Vagina (tissue), 2 donors: ENCODE measurements at places on chromosomes 1 and 21.

GRCh38 chr1:248817065-248817464 is 8.7 kb downstream of the SH3BP5L start:
- H3K36me3 ChIP-seq = peaks cover 55% of the 10 kb centered on the region
- no peaks in the 10 kb centered on the region for H3K27me3 ChIP-seq
- DNase-seq = no peak
- no peak overlapping the region for H3K27ac ChIP-seq

- no peak overlapping the region for H3K27ac ChIP-seq
- no peaks in the 10 kb centered on the region for H3K36me3 ChIP-seq
- H3K27me3 ChIP-seq = no peaks in the 10 kb centered on the region
These were observed 30.2 kb downstream of the TMPRSS2 start for GRCh38 chr21:41477641-41478318.

GRCh38 chr1:246335151-246335550 is 171.9 kb downstream of the SMYD3 start:
- H3K27ac ChIP-seq = no peak overlapping the region
- no peaks in the 10 kb centered on the region for H3K27me3 ChIP-seq
- no peak overlapping the region for H3K4me3 ChIP-seq
- H3K4me1 ChIP-seq = no peaks in the 10 kb centered on the region
- no peaks in the 10 kb centered on the region for H3K36me3 ChIP-seq

- H3K27ac ChIP-seq = no peak overlapping the region
- H3K36me3 ChIP-seq = no peaks in the 10 kb centered on the region
- no peaks in the 10 kb centered on the region for H3K27me3 ChIP-seq
- no peak overlapping the region for H3K4me3 ChIP-seq
These were observed 29.4 kb downstream of the CDK18 start for GRCh38 chr1:205533748-205534443.

DNA sequence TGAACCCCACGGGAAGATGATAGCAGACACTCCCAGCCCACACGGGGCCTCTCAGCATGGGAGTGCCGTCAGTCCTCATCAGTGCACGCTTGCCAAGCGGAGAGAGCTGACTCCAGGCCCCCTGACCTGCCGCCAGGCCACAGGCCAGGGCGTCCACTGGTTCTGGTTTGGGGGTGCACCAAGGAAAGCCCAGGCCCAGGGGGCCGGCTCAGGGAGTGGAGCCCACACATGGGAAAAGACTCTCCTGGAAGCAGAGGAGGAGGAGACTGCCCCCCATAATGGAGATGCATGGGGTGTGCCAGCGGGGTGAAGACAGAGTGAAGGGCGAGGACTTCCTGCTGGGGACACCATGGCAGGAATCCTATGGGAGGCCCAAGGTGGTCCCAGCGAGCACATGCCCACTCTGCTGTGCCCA is 6.4 kb downstream of the TRIM11 start:
- no peaks in the 10 kb centered on the region for H3K27me3 ChIP-seq
- no peak for DNase-seq
- no peak overlapping the region for H3K27ac ChIP-seq
- peaks cover 24% of the 10 kb centered on the region for H3K4me1 ChIP-seq
- no peak overlapping the region for H3K4me3 ChIP-seq
- peaks cover 39% of the 10 kb centered on the region for H3K36me3 ChIP-seq

DNA sequence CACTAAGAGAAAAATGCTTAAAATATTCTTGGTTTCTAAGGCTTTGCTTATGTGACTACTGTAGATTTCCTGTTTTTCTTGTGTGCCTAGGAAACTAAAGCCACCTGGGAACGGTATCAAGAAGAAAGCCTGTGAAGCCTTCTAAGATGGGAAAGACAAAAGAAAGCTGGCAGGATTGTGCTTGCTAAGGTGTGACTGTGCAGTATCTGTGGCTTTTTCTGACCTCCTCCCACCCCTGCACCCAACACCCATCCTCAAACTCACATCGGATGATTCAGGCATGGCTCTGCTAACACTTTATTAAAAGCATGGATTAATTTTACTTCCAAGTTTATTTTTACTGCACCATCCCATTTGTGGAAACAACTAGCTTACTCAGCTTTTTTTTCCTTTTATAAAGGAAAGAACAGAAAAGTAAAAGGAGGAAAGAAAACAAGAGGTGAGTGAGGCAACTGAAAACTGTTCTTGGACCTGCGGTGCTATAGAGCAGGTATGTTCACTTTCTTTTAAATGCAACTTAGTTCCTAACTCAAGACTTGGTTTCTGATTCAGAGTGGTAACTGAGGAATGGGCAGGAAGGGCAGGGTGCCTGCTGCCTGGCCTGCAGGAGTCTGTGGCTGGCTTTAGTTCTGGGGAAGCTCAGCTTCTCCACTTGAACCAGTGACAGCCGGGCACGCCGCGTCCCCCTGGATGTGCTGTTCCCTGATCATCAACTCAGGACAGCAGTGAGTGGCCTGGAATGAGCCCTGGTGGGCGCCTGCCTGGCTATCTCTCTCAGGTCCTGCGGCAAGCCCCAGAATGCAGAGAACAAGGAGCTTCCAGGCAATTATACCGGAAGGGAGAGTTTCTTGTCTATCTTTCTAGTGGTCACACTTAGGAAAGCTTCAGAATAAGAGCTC is at the start of gene GBP6:
TSS of gene GBP6 (plus strand) at position 422 of the 899 bp plus-strand sequence. CDS start 4,493 bp downstream, outside the sequence.
- no peak for DNase-seq
- H3K27me3 ChIP-seq = no peaks in the 10 kb centered on the region
- peaks cover 5% of the 10 kb centered on the region for H3K4me1 ChIP-seq
- H3K4me3 ChIP-seq = no peak within 1 kb of the TSS

GRCh38 chr21:35298757-35299156 is 249.7 kb upstream of the RUNX1 start:
- no peaks in the 10 kb centered on the region for H3K4me1 ChIP-seq
- no peaks in the 10 kb centered on the region for H3K36me3 ChIP-seq
- DNase-seq = no peak
- no peaks in the 10 kb centered on the region for H3K27me3 ChIP-seq

DNA sequence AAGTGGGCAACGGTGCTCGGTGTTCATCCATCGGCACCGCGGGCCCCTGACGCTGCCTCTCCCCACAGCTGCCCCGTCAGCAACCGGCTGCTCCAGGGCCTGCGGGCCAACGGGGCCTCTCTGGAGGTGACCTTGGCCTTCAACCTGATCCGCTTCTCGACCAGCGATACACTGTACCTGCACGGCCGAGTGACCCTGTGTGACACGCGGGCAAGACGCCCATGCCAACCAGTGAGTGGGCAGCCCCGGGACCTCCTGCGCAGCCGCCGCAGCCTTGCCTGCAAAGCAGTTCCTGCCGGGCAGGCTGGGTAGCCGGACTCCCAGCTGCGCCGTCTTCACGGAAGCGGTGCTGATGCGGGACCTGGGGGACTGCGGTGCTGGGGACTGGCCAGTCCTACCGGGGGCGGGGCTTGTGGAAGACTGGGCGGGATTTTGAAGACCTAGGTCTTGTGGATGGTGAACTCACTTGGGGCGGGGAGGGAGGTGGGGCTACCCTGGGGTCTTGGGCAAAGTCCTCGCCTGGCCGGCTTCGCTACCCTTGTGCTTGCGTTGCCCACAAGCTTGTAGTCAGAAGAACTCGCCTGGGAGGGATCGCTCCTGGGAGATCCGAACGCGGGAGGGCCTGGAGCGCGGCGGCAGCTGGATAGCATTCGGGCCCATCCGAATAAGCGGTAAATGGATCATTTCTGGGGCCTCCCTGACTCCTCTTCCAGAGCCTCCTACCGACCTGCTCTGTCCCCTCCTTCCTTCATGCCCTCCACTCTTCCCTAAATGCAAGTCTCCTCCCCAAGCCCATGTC is 8.8 kb upstream of the CEP85 start:
- no peak for DNase-seq
- no peaks in the 10 kb centered on the region for H3K27me3 ChIP-seq
- H3K36me3 ChIP-seq = no peaks in the 10 kb centered on the region
- H3K27ac ChIP-seq = no peak overlapping the region
- H3K4me3 ChIP-seq = peak overlapping the region; percentile 40
- peaks cover 15% of the 10 kb centered on the region for H3K4me1 ChIP-seq

- no peak overlapping the region for H3K27ac ChIP-seq
- DNase-seq = no peak
- no peaks in the 10 kb centered on the region for H3K4me1 ChIP-seq
- no peak overlapping the region for H3K4me3 ChIP-seq
These were observed 67.7 kb upstream of the C1orf87 start for GRCh38 chr1:60141276-60141675.

DNA sequence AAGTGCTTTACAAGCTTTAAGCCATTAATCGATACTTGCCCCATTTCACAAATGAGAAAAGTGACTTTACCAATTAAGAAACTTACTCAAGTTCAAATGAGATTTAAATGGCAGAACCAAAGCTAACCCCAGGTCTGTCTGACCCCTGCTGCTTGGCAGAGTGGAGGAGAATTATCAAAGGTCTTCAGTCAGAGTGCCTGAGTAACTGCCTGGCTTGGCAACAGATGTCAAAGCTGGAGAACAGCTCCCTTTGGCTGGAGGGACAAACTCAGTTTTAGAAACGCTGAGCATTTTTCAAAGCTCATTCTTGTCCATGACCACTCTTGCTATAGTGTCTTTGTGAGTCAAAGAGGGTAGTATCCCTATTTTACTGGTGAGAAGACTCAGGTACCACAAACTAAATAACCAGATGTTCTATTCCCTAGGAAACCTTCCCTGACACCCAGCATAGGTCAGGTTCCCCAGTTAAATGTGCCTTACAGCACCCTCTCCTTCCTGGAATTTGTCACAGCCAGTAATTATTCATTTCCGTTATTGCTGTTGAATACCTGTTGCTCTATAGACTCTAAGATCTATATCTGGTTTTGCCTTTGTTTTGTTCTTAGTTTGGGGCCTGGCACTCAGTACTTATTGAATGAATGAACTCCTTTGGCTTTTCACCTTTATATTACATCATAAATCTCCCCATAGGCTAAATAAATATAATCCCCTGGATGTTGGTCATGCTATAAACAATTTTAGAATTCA is 5.0 kb upstream of the BCAR3 start:
- no peak overlapping the region for H3K27ac ChIP-seq
- H3K27me3 ChIP-seq = no peaks in the 10 kb centered on the region
- H3K4me3 ChIP-seq = no peak overlapping the region
- peaks cover 7% of the 10 kb centered on the region for H3K4me1 ChIP-seq
- DNase-seq = no peak
- no peaks in the 10 kb centered on the region for H3K36me3 ChIP-seq

DNA sequence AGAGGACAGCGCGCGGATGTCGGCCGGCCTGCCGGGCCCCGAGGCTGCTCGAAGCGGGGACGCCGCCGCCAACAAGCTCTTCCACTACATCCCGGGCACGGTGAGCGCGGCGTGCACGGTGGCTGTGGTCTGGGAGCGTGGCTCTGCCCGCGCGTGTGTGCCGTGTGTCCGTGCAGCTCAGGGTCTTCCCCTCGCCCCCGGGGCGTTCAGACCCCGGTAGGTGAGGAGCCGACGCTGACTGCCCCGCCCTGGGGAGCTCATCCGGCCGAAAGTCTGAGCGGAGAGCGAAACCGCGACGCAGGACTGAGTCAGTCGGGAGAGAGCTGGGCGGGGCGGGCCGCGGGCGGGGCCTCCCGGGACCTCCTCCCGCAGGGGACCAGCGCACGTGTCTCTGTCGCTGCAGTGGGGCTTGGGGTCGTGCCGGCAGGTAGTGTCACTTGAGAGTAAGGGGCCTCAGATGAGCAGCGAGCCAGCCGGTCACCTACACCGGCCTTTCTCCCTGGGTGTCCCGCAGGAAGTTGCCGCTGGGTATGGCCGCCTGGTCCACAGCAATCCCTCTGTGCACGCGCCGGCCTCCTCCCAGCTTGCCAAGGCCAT is 520 bp downstream of the PLEKHN1 start:
- H3K27ac ChIP-seq = peak overlapping the region; percentile 97
- no peaks in the 10 kb centered on the region for H3K27me3 ChIP-seq
- DNase-seq = no peak
- H3K36me3 ChIP-seq = peaks cover 5% of the 10 kb centered on the region

GRCh38 chr21:40270047-40270446 is 402.8 kb downstream of the PCP4 start:
- no peak overlapping the region for H3K4me3 ChIP-seq
- no peaks in the 10 kb centered on the region for H3K27me3 ChIP-seq
- DNase-seq = no peak
- H3K27ac ChIP-seq = no peak overlapping the region
